AML-193 (cell line): ENCODE measurements at places on chromosomes 5 and 9.

DNA sequence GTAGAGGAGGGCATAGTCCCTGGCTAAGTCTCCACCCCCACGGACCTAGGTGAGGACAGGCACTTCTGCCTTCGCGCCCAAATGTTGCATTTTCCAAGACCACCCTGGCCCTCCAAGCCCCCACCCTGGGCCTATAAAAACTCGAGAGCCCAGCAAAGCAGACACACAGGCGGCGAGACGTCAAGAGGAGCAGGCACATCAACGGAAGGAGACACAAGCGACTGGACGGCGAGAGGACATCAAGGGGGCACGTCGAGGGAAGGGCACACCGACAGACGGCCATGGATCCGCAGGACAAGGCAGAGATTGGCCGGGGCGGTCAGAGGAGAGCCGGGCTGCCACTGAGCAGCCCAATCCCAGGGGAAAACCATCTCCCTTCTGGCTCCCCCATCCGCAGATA is 348.0 kb downstream of the MTRR start:
- no peak for DNase-seq

DNA sequence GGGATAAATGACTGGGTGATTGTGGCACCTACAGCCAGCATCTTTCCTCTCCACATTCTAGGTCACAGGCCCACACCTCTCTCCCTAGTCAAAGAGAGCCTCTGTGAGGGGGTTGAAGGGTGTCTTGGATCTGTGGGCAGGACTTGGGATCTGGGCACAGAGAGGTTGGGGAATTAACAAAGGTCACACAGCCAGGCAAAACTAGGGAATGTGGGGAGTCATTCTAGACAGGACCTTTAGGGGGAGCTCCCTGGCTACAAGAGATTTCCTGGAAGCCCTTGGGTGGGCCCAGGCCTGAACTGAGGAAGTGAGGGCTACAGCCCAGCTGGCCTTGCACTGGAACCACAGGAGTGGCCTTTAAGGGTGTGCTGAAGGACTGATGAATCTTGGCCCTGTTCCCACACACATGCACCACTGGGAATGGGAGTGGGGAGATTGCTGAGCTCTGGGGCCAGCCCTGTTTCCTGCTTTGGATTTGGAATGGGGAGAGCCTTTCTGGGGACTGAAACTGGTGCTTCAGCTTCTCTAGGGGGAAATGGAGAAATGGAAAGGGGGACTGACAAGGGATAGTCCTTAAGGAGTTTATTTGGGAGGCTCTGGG is 12.4 kb upstream of the CXXC5 start:
- peak; percentile 15 for DNase-seq

- no peak for DNase-seq
Measured at GRCh38 chr9:17986595-17986994, 407.7 kb downstream of the SH3GL2 start.

DNA sequence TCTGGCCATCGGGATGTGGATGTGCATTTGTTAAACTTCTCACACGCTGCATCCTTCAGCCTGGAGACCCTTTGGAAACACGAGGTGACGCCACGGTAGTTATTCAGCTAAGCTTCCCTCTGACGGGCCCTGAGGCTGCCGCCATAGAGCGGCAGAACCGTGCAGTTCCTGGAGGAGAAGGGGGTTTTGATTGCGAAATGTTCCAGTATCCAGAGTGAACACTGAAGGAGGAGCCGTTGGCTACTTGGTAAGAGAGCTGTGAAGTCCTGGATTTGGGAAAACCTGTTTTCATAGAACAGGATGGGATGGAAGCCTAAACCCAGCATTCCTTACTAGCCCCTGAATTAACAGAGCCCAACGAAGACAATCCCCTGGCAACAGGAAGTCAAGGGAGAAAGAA is 23.0 kb upstream of the EXOC3 start:
- DNase-seq = no peak

GRCh38 chr5:9641806-9642355 is 11.7 kb upstream of the TAS2R1 start:
- DNase-seq = no peak

GRCh38 chr5:34811706-34812105 is 27.3 kb upstream of the TTC23L start:
- DNase-seq = no peak

DNA sequence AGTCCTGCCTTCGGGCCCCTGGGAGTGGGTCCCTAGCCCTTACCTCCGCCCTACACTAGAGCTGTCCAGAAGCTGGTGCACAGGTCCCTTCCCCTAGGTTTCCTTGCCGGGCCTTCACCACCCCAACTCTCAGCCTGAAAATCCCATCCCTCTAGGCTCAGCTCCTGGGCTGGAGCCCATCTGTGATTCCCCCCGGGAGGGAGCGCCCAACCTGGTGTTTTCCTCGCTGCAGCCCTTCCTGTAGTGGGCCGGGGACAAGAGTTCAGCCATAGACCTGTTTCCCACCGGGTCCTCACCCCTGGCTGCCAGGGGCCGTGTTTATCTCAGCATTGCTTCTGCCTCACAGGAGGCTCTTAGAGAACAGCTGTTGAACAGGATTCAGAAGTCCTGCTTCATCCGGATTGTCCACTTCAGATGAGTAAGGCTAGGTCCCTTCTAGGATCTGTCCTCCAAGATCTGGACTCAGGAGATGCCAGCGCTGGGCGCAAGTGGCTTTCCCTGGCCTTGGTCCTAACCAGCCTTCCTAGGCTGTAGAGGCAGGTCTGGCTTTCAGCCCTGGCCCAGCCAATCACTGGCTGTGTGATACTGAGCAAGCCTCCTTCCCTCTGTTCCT is 965 bp downstream of the GLIPR2 start:
- no peak for DNase-seq

- DNase-seq = no peak
Measured at GRCh38 chr9:127550282-127550681, 61.8 kb upstream of the STXBP1 start.

DNA sequence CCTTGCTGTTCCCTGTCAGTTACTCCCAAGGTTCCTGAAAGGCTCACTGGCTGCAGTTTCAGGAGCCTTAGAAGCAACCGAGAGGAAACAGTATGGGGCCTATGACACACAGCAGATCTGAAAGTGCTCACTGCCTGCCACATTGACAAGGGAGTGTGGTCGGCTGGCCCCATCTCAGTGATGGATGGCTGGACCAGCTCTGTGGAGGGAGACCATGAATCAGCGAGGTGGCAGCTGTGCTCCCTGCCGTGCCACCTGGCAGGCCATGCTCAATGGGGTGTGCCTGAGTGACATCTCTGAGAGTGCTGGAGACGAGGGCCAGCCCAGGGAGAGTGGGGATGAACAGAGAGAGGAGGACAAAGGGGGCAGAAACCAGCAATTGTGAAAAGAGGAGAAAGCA is 49.1 kb downstream of the DOCK2 start:
- DNase-seq = no peak

- DNase-seq = no peak
Measured at GRCh38 chr9:122173670-122174069, 14.0 kb downstream of the MORN5 start.

DNA sequence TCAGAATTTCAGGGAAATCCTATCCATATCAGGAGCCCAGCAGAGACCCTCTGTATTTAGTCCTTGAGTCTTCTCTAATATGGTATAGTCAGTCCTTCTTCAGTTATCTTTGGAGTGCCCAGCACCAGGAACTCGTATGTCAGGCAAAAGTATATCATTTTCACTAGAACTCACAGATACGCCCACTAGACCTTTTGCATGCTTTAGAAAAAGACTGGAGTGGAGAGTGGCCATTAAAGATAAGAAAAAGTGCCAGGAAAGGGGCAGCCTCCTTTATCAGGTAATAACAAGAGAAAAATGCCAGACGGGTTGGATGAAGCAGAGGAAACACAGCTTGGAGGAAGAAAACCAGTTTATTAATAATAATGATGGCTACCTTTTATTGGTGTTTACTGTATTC is 63.5 kb downstream of the GPR21 start:
- DNase-seq = no peak

- no peak for DNase-seq
Measured at GRCh38 chr9:88090151-88090581, 48.1 kb downstream of the SPATA31C2 start.

- DNase-seq = peak; percentile 69
Measured at GRCh38 chr9:37992924-37993349, 76.1 kb downstream of the SHB start.

DNA sequence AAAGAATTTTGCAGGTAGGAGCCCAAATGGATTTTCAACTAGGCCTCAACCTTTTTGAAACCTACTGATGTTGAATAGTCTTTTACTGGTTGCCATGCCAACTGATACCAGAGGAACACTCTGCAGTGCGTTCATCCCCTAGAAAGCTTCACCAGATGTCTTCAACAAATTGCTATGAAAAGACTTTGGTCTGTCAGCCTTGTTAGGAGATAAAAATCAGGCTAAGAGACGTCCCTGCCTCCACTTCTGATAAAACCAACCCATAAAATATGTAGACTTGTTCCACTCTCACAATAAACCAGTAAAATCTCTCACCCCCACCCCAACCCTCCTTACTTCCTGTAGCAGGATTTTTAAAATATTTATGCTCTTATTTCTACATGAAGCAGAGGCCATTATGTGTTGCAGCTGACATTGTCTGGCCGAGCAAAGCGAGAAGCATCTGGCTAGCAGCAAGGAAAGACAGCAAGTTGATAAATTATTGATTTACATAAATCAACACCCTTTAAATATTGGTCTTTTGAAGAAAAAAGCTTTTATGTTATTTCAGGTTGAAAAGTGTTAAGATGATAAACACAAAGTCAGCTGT is 428.7 kb downstream of the ISL1 start:
- no peak for DNase-seq

DNA sequence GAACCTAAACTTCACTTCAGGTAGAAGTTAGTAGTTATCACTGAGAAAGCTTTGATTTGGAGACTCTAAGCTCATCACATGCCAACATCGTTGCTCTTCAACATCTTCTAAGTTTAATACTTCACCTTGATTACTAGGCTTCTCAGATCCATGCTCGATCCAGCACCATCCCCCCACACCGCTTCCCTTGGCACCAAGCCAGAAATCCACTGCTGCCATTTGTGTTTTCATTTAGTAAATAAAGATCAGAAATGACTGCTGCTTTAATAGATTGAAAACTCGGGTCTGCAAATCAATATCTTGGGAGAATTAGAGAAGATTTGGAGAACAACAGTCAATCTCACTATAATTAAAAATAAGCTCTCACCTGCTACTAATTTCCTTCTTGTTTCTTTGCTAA is 214.7 kb upstream of the NR4A3 start:
- DNase-seq = no peak

GRCh38 chr9:115098226-115098965 is 19.6 kb downstream of the TNC start:
- DNase-seq = no peak

GRCh38 chr5:160272264-160272663 is 40.1 kb downstream of the CCNJL start:
- DNase-seq = no peak

DNA sequence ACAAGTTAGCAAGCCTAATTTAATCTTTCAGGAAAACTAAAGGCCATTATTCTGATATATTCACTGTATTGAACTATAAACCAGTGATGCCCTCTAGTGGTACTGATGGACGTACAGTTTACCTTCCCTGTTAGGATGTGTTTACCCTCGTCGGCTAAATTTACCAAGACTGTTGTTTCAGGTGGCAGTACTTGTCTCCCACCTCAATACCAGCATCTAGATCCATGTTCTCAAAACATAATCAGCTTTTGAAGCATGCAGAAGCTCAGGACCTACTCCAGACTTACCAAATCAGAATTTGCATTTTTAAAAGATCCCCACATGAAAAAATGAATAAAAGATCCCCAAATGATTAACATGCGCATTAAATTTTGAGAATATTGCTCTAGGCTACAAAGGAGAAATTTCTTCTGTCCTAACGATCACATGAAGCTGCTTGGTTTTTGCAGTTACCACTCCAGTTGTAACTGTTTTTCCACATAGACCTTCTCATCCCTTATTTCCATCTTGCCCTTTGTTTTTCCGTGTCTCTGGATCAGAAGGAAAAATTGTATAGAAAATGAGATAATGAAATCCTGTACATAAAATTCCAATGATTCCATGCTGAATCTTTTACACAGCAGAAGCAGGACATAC is 3.2 kb upstream of the BAAT start:
- DNase-seq = peak; percentile 29

DNA sequence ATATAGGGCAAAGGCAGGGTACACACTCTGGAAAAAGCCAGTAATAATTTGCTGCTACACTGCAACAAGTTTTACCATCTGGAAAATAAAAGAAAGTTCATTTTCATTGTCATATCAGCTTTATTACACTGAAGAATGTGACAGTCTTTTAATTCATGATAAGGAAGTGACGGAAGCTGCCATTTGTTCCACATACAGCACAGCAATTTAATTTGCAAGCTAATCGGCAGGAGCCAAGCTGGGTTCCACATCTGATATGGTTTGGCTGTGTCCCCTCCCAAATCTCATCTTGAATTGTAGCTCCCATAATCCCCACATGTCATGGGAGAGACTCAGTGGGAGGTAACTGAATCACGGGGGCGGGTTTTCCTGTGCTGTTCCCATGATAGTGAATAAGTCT is 16.5 kb downstream of the PRELID2 start:
- no peak for DNase-seq

DNA sequence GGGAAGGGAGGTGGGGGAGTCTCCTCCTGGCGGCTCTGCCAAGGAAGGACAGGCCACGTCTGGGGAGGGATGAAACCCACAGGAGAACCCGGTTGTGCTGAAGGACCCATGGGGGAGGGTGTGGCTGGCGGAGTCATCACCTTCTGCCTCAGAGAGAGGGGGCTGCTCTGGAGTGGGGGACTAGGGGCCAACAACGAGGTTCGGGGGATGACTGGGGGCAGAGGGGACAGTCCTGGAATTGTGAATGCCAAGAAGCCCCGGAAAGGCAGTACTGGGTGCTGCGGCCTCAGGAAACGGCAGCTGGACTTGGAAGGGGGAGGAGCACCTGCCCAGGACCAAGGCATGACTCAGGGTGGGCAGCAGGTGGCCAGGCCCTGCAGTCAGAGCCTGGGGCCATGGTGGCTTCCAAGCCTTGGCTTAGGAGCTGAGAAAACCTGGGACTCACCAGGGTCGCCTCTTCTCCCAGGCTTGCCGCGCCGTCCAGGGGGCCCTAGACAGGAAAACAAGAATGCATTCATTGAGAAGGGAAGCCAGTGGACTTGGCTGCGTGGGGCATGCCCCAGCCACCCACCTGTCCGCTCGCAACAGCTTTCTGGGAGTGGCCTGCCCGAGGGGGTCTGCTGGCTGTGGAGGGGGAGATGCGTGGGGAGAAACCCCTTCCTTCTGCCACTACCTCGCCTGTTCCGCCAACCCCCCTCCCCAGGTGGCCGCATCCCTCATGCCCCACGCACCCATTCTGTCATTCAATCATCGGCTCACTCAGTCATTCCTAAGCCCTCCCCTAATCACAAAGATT is 74.0 kb upstream of the PHYKPL start:
- DNase-seq = no peak

DNA sequence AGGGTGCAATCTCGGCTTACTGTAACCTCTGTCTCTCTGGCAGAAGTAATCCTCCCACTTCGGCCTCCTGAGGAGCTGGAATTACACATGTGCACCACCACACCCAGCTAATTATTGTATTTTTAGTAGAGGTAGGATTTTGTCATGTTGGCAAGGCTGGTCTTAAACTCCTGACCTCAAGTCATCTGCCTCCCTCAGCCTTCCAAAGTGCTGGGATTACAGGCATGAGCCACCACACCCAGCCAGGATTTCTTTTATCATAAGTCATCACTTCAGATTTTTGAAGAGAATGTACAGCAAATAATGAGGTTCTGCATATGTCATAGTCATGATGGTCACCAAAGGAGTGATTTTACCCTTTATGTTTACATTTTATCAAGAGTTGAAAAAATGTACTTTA is 108.1 kb downstream of the GCNT1 start:
- no peak for DNase-seq
